Activated naive CD4-positive, alpha-beta T cell treated with anti-CD3 and anti-CD28 coated beads, Interleukin-2, amount 10 ng/mL, durations not matched to agents 5 hours and 36 hours (primary cell): ENCODE measurements at places on chromosomes 5 and 9. TPM values are rescaled to one million over a fixed set of nuclear protein-coding genes. Genes with fewer than 3 reads are reported as not detected.

Gene GABRG2
- total RNA-seq = 0.65 TPM

Gene SPARC
- total RNA-seq = not detected

Gene SMIM33
- 2.1 TPM for total RNA-seq

Gene WNT8A
- total RNA-seq = not detected
